ENCODE measurements at places on chromosomes 3 and 15. TPM values are rescaled to one million over a fixed set of nuclear protein-coding genes. Genes with fewer than 3 reads are reported as not detected.

WWTR1 gene
- 7.3 TPM for total RNA-seq

ADGRG7 gene
- under 0.01 TPM for total RNA-seq

DNA sequence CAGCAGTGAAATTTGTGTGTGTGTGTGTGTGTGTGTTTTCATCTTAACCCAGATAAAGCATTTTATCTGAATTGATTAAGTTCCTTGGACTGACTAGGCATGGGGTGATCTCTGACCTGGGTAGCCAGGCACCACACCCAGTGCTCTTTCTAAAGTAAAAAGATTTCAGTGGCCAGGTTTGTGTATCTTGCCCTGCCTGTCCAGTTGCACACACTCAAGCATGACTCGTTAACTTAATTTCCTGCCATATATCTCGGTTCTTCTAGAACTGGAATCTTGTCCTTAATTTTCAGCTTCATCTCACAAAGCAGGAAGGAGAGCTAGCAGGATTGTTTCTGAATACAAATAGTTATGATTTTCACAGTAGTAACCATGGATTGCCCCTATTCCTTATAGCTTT, 17.0 kb downstream of the TM4SF18 start:
- peak; percentile 32 for DNase-seq

DNA sequence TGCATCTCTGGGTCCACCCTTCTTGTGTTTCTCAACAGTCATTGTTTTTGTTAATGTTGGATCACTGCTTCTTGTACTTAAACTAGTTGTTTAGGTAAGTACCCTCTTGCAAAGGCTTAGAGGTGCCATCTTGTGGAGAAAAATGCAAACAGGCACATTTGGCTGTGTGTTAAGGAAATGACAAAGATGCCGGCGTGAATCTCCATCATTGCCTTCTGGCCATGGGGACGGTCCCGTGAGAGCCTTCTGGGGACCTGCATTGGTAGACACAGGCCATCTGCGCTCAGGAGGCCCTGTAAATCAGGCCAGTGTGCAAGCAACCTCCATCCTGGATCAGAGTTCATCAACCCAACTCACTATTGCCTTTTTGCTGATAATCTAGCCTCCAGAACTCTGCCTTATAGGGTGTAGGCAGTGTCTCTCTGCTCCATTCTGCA, 158.6 kb upstream of the NR2E3 start:
- DNase-seq: peak; percentile 76

GRCh38 chr15:70436428-70436827, 326.9 kb downstream of the UACA start:
- no peak for DNase-seq

DNA sequence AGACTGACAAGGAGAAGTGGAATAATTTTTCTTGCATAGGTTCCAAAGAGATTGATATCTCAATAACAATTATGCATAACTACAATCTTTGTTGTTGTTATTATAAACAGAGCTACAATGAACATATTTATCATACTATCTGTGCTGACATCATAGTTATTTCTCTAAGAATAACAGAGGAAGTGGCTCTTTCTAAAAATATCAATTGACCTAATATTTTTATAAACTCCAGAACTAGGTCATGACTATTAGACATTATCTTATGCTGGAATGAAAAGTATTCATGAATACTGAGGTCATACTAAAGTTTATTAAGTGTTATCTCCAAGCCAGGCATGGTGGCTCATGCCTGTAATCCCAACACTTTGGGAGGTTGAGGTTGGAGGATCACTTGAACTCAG, 114.1 kb downstream of the DCLK3 start:
- DNase-seq: no peak

GRCh38 chr3:9308298-9308990, 54.4 kb upstream of the THUMPD3 start:
- no peak for DNase-seq

GRCh38 chr15:66826507-66826906, 124.5 kb downstream of the SMAD6 start:
- no peak for DNase-seq
